ENCODE measurements at places on chromosomes 12 and 14.

DNA sequence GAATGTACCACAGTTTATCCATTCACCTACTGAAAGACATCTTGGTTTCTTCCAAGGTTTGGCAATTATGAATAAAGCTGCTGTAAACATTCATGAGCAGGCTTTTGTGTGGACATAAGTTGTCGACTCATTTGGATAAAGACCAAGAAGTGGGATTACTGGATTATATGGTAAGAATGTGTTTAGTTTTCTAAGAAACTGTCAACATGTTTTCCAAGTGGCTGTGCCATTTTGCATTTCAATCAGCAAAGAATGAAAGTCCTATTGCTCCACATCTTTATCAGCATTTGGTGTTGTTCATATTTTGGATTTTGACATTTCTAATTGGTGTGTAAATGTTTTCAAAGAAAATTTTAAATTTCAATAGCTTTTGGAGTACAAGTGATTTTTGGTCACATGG, 27.3 kb upstream of the KLRF1 start:
- DNase-seq, result no peak

- DNase-seq, result no peak
Measured at GRCh38 chr12:116551952-116552772, 7.0 kb upstream of the MAP1LC3B2 start.

DNA sequence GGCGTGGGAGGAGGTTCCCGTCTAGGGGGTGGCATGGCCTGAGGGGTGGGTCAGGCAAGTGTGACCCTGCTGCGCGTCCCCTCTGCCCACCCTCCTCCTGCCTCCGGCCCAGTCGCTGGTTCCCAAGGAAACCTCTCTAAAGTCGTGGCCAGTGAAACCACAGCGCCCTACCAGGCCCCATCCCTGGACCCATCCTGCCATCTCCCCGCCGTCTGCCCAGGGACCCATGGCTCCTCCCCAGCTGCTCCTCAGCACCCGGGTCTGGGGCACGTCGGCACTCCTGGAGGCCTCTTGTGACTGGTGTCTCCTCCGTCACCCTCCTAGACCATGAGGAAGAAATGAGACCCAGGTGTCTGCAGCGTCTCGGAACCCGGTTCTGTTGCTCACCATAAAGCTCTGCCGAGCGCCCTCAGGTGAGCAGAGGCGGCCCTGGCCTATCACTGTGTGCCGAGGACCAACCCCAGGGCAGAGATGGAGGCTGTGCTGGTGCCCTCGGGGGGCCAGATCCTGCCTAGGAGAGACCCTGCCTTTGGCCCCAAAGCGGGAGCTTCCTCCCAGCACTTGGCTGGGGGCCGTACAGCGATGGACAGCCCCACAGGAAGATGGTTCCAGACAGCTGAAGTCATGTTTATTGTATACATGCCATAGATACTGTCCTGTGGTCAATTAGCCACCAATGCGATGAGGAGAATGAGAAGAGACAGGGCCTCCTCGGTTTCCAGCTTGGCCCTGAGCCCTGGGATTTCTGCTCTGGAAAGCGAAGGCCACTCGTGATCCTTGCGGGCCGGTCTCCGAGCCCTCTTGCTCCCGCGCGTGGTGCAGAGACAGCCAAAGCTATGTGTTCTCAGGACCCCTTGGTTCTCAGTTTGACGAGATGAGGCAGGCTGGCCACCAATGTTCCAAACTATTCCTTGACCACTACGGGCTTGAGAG, 222.5 kb upstream of the RTL1 start:
- DNase-seq, result no peak

DNA sequence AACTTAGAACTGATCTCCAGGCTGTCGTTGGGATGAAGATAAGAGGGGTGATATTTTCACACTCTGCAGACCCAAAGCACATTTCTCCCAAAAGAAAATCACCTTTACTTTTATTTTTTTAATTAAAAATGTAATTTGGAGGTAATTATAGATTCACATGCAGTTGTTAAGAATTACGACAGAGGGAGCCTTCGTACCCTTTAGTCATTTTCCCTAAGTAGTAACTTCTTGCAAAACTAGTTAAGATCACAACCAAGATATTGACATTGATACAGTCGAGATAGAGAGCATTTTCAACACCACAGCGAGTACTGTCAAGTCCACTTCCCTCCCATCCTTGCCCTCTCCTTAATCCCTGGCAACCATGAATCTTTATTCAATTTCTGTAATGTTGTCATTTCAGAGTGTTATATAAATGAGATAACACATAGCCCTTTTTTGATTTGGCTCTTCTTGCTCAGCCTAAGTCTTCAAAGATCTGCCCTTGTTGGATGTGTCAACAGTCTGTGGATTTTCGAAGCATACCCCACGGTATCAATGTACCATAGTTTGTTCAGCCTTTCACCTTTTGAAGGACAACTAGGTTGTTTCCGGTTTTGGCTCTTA, 39.6 kb downstream of the DNAH10 start:
- DNase-seq, result peak; percentile 27

- DNase-seq, result no peak
Measured at GRCh38 chr14:53265025-53265424, 111.9 kb upstream of the DDHD1 start.

Measured in germinal center (tissue), 1 donor.